ENCODE measurements at places on chromosomes 3 and 15.

GRCh38 chr3:136255672-136256406 is 5.7 kb downstream of the PCCB start:
- no peak for DNase-seq

GRCh38 chr15:96468036-96468435 is 137.5 kb downstream of the NR2F2 start:
- no peak for DNase-seq

DNA sequence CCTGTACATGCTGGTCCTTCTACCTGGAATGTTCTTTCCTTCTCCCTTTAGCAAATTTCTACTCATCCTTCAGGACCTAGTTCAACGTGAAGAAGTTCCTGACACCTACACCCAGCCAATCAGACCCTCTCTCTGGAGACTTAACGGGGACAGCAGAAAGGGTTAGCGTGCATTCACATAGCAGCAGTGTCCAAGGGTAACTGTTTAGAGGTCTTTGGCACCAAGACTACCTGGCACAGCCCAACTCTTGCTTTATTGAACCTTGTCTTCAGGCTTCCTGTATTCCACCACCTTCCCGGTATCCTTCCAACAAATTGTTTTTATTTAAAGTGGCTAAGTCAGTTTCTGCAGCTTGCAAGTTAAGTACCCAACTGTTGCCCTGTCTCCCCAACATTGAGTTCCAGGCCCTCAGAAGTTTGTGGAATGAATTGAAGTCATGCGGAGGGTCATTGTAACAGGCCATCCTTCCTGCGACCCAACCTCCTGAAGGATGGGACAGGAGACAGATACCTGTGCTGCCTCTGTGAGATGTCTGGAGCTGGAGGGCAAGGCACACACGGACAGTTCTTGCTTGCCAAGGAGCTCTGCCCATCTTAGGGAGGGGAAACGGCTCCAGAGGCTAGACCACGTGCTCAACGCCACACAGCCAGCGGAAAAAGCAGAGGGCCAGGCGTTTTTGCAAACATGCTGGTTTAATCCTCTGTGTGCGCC is 14.4 kb upstream of the WNT7A start:
- DNase-seq, result no peak

DNA sequence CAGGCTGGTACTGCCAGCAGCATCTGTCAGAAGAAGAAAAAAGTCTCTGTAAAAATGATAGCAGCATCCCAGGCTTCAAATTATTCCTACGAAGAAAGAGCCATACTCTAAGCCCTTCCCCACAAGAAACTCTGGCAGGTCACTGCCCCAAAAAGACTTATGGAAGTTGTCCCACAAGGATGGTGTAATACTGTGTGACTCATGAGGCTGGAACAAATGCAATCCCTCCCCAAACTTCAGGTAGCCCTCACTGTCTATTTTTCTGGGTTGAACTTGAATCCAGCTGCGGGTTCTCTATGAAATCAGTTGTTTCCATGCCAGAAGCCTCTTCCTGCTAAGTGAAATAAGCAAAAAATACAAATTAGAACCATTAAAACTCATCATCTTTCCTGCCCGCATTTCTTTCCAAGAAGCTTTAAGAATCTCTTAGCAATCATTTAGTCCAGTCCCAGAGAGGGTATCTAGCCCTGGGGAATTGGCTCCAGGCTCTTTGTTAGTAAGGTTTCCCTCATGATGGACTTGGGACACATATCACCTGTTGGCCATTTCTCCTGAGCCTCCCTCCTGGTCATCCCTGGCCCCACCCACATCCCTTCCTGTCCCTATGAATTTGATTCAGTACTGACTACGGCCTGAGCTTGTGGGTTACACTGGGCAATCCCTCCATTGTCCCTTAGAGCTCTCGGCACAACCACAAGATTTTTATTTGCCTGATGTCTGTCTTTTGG is 51.7 kb downstream of the FAM174B start:
- DNase-seq, result no peak

GRCh38 chr3:107816107-107816506 is 274.7 kb downstream of the CD47 start:
- no peak for DNase-seq

DNA sequence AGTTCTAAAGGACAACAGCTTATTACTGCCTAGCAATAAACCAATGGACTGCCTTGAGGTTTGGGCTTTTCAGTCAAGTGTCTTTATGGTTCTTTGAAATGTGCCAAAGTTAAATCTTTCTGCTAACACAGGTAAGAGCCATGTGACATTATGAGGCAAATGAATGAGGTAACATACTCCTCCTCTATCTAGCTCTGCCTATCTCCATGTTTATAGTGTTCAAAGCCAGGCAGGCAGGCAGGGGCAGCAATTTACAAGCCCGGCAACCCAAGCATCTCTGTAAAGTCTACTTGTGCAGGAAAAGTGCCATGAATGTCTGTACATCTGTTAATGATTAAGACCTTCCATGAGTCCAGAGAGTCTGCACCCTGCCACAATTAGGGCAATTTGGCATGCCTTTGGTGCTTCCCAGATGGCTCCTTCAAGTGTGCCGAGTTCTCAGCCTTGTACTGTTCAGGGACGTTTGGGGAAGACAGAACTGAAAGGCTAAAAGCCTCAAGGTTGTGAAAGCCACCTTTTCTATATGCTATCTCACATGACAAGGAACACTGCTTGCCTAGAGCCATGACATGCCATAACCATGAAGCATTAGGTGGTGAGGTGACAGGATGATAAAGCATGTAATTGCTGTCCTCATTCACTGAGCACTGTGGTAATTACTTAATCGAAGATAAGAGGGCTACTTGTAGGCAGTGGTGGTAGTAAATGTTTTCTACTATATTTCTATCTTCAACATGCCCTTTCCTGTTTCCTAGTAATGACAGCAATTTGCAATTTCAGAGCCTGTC is 41.4 kb upstream of the EIF1B start:
- no peak for DNase-seq

- no peak for DNase-seq
Observed at GRCh38 chr15:67838789-67839332, 984 bp downstream of the RNU6-1 start.

DNA sequence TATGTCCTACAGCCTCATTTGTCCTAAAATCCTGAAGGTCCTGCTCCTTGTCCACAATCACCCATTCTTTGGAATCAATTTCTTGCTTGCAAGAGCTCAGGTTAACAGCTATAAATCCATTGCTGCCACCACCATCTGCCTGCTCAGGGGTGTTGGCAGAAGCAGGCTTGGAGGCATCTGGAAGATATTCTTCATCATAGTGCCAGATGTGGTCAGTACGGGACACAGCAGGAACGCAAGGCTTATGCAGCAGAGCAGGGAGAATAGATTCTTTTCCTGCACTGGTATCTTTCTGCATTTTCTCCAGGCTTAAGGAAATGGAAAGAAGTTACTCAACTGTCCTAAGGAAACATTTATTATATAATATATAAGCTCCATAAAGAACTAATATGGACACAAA is 38.5 kb upstream of the CDAN1 start:
- DNase-seq, result no peak

GRCh38 chr3:71089271-71089847 is 494.2 kb downstream of the FOXP1 start:
- no peak for DNase-seq

- no peak for DNase-seq
Observed at GRCh38 chr3:134761213-134761612, 33.8 kb upstream of the EPHB1 start.
